ENCODE measurements at places on chromosomes 2 and 18. TPM values are rescaled to one million over a fixed set of nuclear protein-coding genes. Genes with fewer than 3 reads are reported as not detected.

WDPCP gene
- total RNA-seq = 12.4 TPM

CYBRD1 gene
- total RNA-seq = 110 TPM

CCDC74A gene
- total RNA-seq = 0.94 TPM

ELOA2 gene
- not detected for total RNA-seq

DNAJB2 gene
- total RNA-seq = 43.7 TPM

CFAP65 gene
- total RNA-seq = not detected

Data from left cardiac atrium (tissue), 4 donors.